ENCODE measurements at places on chromosomes 7 and 10.

DNA sequence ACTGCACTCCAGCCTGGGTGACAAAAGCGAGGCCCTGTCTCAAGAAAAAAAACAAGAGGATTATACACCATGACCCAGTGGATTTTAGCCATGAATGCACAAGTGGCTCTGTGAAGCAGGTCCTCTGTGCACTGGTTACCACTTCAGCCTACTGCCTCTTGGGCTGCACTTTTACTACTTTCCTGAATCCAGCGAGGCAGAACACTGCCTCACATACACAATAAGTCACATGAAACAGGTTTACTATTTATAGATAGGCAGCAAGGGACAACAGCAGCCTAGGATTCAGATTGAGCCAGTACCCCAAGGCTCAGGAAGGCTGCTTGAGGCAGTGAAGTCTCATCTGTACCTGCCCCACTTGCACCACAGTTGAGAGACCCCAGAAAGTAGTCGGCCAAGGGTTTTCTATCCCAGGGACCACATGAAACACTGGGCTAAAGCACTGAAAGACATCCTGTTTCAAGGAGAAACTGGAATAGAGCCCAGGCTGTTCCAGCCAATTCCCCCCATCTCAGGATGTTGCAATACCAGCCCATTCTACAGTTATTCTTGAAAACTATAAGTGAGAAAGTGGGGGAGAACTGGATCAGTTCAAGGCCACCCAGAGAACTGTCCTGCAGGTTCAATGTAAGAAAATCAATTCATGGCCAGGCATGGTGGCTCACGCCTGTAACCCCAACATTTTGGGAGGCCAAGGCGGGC, 10.3 kb upstream of the OGDH start:
- DNase-seq: no peak

GRCh38 chr7:95871075-95871848, 98.9 kb downstream of the DYNC1I1 start:
- peak; percentile 91 for DNase-seq

- no peak for DNase-seq
Observed at GRCh38 chr7:122789156-122789555, 86.4 kb upstream of the RNF148 start.

- DNase-seq: no peak
Observed at GRCh38 chr7:22727714-22728035, 675 bp downstream of the IL6 start.

DNA sequence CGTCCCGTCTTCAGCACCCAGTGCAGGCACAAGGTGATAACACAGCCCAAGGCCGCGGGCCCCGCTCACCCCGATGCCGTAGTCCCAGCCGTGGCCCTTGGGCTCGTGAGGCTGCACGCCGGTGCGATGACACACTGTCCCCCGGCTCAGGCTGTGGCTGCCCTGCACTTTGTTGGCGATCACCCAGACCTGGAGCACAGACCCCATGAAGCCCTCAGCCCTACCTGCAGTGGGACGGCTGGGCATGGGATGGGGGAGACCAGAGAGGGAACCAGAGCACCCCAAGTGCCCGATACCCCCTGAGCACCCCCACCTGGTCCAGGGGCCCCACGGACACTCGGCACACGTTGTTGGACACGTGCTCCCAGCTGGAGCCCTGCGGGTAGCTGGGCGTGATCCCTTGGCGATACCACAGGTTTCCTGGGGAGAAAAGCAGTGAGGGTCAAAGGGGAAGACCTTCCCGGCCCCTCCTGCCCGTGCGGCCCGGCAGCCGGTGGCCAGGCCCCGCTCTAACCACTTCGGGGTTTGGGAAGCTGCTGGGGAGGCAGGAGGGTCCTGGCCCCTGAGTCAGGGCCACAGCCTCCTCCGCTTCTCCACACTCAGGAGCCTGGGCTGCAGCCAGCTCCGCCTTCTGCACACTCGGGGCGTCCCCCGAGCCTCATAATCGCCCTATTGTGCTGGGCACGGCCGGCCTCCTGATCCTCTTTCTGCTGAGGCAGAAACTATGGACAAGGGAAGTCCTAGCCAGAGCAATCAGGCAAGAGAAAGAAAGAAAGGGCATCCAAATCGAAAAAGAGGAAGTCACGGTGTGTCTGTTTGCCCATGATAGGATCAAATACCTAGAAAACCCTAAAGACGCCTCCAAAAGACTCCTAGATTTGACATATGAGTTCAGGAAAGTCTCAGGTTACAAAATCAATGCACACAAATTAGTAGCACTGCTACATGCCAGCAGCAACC, 6.7 kb downstream of the BHLHA15 start:
- DNase-seq: peak; percentile 98

GRCh38 chr7:16627236-16627635, 18.3 kb downstream of the ANKMY2 start:
- DNase-seq: no peak

DNA sequence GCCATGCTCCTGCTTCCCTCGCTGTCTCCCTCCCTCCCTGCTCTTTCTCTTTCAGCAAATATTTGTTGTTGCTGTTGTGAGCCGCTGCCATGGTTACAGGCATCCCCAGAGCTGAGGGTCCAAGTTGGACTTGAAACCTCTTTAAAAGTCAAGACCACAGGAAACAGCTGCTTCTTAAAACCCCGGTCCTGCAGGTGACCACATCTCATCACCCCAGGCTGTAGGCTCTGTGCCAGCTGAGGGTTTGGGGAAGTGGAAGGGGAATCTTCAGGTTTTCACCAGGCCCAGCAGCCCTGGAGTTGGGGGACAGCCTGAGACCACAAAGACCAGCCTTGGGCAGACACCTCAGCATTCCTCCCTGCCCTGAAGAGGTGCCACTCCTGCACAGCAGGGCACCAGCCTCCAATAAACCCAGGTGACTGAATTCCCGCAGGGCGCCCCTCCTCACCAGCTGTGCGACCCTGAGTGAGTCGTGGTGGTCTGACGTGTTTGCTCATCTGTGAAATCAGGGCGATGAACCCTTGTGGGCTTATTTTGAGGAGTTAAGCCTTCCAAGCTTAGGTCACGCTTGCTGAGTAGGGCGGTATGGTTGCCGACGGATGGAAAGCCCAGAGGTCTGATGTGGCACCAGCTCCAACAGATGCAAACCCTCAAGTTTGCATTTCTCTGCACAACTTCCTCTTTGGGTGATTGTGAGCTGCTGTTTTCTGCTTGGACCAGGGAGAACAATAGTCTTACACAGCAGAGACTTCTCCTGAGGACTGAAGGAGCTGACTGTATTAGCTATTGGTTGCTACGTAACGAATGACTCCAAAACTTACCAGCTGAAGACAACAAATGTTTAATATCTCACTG, 24.8 kb downstream of the NPTX2 start:
- DNase-seq: no peak

GRCh38 chr7:71633551-71634008, 501.6 kb downstream of the GALNT17 start:
- DNase-seq: no peak

DNA sequence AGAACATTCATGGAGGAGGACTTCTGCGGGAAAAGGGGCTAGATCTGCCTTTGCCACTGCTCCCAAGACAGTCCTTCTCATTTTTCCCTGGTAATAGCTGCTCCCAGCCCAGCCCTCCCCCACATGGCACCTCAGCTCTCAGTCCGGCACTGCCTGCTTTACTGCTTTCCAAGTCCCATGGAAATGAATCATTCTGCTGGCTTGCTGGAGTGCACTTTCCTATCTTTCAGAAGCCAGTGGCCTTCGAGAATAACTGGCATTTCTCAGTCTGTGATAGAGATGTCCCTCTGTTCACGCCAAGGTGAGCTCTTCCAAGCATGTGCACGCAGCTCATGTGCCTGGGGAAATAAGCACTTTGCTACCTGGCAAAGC, 61.4 kb downstream of the SYPL1 start:
- DNase-seq: no peak

- no peak for DNase-seq
Observed at GRCh38 chr7:34138483-34138882, 233.1 kb downstream of the BMPER start.

DNA sequence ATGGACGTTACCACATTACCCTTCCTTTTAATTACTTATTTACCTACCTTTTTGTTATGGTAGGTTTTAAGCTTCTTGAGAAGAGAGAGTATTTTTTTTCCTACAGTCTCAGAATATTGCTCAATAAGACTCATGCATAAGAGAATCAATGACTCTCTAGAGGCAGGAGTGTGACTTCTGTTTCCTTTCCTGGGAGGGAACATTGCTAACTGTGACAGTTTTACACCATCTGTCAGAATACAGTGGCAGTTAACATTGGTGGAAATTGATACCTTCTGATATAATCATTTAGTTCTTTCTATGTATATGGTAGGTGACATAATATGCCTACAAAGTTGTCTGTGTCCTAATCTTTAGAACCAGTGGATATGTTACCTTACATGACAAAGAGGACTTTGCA, 348.7 kb upstream of the POT1 start:
- DNase-seq: no peak
